ENCODE measurements at places on chromosomes 3 and 15. TPM values are rescaled to one million over a fixed set of nuclear protein-coding genes. Genes with fewer than 3 reads are reported as not detected.

The PXK gene
- polyA plus RNA-seq, result 16.3 TPM

The ARID3B gene
- 7.5 TPM for polyA plus RNA-seq

The KNG1 gene
- polyA plus RNA-seq, result 0.07 TPM

The LRTM1 gene
- not detected for polyA plus RNA-seq

The WDR76 gene
- 7.3 TPM for polyA plus RNA-seq

The CDHR4 gene
- not detected for polyA plus RNA-seq

DNA sequence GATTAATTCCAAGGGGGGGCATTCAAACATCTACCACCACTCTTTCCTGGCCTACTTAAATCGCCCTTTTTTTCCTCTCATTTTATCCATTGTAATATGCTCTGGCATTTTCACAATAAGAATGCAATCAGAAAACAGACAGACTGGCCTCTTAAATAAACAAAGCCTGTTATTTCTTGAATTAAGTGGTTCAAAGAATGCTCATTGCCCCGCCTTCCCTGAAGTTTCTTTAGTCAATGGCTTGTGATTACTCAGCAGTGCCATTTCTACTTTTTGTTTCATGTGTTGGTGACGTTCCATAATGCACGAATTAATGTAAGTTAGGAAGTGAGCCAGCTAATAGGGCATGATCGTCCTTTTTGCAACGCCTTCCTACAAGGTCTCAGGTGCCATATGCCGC is 68.0 kb downstream of the FBN1 start:
- DNase-seq, result no peak

GRCh38 chr3:184323696-184324095 is 9.3 kb downstream of the EIF4G1 start:
- DNase-seq, result no peak

GRCh38 chr15:65217526-65218482 is 6.5 kb upstream of the CILP start:
- no peak for DNase-seq

GRCh38 chr3:138921316-138922292 is 25.3 kb downstream of the FOXL2 start:
- no peak for DNase-seq

DNA sequence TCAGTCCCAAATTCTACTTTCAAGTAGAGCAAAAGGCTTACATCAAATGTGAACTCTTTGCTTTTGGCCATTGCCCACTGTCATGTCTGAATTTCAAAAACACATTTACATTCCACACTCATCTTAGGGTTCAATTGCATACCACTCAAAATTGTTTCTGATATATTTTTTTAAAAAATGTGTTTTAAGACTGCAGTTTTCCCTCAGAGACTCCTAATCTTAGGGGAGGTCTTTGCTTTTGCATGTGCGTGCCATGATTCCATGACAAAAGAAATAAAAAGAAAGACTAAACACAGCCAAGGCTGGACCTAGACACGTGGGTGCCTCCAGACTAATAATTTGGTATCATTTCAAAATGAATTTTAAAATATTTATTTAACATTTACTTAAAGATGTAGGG is 396.8 kb upstream of the RASGRP1 start:
- no peak for DNase-seq

DNA sequence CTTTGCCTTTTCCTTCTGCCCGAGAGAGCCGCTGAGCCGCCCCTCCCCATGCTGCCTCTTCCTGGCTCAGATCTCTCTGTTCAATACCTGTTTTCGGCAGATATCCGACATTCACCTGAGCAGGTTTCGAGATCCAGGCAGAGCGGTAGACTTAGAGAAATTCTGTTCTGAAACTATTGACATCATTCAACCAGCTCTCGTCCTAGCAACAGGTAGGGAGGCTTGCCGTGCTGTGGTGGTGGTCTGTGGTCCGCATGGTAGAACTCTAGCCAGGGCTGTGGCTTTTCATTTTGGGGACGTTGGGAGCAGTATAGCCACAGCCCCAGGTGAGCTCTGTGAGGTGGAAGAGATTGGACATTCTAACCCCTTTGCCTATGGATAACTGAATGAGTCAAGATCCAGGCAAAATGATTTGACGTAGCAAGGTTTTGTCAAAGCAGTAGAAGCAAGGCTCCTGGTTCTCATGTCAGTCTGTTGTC is 810 bp downstream of the TMEM62 start:
- no peak for DNase-seq

DNA sequence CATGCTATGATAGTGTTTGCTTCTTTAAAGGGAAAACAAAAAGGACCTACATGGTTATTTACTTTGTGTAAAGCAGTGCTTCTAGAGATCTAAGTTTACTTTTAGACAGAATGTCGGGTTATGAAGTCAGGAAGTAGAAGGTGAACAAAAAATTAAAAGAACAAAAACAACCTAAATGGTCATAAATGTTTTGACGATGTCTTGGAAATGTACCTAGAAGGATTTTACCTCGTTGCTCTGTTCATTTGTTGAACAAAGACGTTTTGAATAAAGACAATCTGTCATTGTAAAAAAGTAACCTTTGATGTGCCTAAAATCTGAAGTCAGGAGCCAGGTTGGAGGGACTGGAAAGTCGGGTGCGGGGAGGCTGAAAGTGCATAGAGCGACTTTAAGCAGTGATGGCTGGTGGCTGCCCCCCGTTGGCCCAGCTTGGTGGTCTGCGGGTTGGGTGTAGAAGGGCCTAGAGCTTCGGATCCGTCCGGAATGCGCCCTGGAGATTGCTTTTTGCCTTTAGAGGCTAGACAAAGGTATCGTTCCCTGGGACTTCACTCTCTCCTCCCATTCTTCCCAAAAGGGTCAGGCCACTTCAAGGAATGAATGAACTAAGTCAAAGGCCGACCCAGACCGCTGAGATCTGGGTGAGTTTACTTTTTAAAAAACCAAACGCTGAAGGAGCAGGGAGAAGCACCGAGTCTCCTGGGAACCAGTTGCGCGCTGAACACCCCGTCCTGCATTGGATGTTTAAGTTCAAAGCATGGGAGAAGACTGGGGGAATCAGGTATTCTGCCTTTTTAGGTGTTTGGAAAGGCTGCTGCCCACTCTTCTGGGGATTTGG is 2.1 kb downstream of the SOX14 start:
- no peak for DNase-seq

DNA sequence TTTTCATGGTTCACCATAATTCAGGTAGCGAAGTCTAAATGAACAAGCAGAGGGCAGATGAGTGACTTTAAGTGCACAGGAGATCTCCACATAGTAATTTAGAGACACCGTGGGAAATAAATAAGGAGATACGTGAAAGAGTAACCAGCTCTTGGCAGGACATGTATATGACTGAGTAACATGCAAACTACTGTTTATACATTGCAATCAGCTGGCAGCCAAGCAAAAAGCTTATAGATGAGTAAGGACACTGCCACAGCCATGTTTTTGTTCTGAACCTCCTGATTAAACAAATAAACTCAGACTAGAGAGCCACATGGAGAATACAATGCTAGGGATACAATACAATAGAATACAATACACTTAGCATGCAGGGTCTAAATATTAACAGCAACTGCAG is 252.4 kb downstream of the FHIT start:
- DNase-seq, result no peak

DNA sequence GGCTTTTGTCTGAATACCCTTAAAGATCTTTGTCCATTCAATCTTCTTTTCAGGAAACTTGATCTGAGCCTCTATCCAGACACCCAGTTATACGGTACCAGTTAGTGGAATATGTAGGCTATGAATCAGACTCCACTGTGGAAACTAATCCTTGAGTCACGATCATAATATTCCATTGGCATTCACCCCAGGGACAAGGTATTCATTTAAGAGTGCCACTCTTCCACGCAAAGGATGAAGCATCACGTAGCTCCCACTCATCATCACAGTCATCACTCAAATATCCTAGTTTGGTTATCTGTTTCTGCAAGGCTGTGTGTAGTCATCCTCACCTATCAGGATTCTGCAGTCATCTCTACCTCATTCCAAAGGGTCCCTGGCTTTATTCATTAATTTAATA is 85.6 kb downstream of the NEDD4 start:
- DNase-seq, result no peak

GRCh38 chr3:184481984-184482671 is 79.5 kb upstream of the EPHB3 start:
- no peak for DNase-seq

- DNase-seq, result no peak
Observed at GRCh38 chr3:11467875-11468274, 175.8 kb downstream of the VGLL4 start.

- DNase-seq, result no peak
Observed at GRCh38 chr3:187567021-187567420, 103.2 kb downstream of the SST start.

- no peak for DNase-seq
Observed at GRCh38 chr15:98942431-98942830, 65.2 kb downstream of the PGPEP1L start.

GRCh38 chr3:196193736-196194541 is 17.3 kb downstream of the ZDHHC19 start:
- no peak for DNase-seq

DNA sequence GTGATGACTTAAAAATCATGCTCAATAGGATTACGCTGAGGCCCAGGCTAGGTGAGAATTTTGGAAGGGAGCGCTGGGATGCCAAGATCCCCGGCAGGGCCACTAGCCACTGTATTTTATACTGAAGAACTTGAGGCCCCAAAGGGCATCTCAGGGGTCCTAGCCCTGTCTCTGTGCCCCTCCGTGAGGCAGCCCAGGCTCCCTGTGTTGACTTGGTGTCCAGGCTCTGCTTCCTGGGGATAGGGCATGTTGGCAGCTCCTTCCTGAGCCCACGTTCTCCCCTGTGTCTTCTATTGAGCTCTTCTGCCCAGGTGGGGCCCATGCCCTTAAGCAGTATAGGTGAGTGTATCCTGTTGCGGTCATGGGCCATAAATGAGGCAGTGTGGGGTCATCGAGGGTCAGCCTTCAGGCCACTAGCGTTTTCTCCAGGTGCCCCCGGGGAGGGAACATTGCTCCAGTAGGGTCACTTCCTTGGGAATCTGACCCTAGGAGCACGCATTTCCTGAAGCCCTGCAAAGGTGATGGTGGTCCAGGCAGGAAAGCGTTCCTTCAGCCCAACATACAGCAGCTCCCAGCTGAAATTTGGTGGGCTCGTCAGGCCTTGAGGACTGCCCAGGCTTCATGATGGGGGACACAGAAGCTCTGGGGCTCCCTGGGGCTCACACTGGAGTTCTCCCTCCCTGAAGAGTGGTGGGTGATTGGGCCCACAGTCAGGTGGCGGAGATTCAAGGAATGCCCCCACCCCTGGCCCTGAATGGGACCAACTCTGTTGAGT is 189.4 kb downstream of the UBE3A start:
- DNase-seq, result no peak

GRCh38 chr15:39783244-39783820 is 691 bp upstream of the FSIP1 start:
- peak; percentile 20 for DNase-seq

DNA sequence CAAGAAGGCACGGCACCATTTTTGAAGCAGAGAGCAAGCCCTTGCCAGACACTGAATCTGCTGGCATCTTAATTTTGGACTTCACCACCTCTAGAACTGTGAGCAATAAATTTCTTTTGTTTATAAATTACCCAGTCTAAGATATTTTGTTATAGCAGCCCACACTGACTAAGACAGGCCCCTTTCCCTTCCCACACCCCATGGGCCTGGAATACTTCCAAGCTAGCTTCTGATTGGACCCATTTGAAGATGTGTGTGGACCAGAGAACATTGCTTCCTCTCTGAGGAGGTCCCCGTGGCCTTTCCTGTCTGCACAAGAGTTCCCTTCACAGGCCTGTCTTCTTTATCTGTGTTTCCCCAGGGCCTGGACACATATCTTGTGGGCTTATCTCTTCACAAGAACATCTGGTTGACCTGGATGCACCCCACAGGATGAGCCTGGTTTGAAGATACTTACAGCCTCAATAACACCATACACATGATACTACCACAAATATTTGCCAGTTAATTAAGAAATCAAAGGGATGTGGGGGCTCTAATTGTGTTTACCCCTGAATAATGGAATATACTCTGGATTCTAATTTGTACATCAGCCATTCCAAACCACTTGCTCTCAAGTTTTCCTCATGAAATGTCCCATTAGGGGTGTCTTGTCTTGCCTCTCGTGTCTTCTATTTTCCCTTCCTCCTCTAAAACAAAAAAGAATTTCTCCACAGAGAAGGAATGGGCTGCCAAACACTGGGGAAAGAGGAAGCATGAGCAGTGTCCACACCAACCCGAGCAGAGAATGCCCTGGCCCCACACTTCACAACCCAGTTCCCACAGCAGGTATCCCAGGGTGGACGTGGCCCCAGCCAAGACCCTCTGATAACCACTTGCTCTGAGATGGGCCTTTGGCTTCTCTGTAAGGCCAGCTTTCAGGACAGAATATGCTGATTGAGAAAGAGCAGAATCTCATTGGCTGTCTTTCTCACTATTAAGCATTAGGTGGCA is 42.5 kb downstream of the GLB1 start:
- no peak for DNase-seq

DNA sequence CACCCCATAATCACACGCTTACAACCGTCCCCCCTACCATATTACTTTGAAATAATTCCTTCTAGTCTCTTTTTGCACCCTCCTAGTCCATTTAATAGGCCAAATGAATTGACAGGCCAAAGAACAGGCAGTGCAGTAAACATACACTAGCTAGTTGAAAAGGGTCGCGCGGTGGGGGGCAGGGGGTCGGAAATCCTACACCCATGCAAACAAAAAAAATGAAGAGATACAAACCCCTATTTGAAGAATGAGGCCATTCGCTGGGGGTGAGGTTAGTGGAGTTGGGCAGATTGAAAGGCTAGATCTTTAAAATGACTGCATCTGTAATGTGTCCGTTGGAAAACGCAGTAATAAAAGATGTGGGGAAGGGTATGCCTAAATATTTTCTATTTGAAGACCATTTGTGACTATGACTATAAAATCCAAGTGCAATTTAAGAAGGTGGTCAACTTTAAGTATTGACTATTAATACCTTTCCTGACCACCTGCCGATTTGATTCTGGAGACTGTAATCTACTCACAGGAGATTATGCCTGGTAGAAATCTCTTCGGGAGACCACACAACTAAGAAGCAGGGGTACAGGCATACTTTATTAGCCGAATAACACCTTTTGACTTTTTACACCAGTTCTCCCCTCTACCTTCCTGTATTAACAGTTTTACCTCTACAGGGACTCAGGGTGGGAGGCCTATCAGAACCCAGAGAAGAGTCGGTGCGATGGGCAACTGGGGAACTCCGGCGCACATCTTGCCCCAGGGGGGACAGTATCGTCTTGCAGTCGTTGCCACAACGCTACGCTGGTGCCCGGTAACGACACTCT is 762 bp upstream of the ARL6 start:
- no peak for DNase-seq

DNA sequence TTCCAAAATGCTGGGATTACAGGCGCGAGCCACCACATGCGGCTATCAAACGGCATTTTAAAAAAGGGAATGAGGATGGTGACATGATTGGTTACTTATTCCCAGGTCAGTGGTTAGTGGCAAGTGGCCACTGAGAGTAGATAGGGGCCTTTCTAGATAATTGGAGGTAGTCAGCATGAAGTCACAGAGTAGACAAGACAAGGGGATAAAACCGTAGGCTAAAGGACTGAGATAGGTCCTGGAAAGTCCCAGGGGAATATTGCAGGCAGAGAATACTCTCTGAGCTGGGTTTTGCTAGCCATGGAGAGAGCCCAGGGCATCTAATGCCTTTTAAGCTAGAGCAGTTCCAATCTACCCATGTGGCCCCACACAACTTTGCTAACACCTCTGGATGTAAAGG is 52.2 kb downstream of the KCNAB1 start:
- DNase-seq, result no peak

Data from naive thymus-derived CD8-positive, alpha-beta T cell (primary cell).